NCI-H1048 (cell line): ENCODE measurements at places on chromosomes 4 and X.

DNA sequence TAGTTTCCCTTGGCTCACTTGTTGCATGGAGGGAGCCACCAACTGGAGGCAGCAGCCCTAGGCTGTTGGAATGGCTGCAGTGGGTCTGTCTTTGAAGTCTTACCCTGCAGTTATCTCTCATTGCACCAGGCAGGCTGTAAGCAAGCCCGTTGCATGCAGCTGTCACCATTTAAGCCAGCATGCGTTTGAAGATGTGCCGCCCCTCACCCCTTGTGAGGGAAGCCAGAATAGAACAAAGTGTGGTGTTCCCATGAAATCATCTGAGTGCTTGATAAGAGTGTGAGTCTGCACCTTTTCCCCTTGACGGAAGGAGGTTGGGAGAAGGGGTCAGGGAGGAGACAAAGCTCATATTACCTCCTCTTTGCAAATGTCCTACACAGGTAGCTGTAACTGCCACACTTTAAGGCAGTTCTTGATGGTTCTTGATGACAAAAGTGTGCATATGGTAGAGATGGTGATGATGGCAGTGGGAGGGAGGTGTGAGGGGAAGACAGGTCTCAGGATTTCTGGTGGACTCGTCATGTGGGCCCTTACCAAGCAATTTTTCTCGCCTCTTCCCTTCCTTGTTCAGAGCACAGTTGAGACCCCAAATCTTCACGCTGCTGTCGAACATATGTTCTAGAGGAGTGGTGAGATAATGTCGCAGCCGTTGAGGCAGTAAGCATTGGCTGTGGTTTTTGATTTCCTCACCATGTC lies 191.4 kb upstream of the LEF1 start:
- DNase-seq: no peak

- DNase-seq: no peak
Measured at GRCh38 chr4:165844161-165844560, 28.9 kb upstream of the TLL1 start.

DNA sequence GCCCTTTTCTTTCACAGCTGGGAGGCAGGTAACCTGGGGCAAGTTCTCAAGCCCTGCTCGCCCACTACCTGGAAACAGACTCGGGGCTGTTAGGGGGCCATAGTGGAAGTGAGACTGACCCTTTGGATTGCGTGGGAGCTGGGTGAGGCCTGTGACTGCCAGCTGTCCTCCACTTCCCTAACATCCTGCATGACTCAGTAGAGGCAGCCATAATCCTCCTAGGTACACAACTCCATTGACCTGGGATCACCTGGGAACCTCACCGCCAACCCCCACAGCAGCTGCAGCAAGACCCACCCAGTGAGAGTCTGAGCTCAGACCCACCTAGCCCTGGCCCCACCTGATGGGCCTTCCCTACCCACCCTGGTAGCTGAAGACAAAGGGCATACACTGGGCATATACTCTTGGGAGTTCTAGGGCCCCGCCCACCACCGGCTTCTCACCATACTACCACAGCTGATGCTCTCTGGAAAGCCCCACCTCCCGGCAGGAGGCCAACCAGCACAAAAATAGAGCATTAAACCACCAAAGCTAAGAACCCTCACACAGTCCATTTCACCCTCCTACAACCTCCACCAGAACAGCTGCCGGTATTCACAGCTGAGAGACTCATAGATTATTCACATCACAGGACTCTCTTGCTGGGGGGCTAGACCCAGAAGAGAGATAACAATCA lies 61.1 kb upstream of the DCTD start:
- DNase-seq: no peak

GRCh38 chr4:124903995-124904722 lies 191.6 kb upstream of the ANKRD50 start:
- no peak for DNase-seq

GRCh38 chr4:89000844-89001360 lies 56.1 kb downstream of the FAM13A start:
- DNase-seq: peak; percentile 7

DNA sequence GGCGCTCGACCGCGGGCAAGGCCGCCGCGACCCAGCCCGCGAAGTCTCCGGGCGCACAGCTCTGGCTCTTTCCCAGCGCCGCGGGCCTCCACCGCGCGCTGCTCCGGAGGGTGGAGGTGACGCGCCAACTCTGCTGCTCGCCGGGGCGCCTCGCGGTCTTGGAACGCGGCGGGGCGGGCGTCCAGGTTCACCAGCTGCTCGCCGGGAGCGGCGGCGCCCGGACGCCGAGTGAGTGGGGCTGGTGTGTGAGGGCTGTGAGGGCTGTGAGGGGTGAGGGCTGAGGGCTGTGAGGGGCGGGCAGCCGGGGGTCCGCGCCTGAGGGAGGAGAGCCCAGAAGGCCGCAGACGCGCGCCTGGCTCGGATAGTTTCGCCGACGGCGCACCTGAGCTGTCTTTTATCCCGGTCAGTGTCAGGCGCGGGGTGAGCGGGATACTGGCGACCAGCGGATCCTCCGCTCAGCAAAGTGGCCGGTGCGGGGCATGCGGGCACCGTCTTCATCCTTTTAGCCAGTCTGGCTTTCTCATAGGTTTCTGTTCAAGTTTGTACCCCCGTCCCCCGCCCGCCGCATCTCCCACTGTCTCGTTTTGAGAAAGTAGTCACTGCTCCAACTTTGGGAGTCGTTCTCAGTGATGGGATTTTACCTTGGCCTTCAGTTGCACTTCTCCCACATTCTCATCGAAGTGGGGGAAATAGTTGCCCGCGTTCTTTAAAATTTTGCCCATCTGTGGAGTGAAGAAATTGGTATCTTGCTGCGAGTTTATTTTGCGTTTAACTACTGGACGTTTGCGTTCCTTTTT lies 586 bp downstream of the HERC5 start:
- no peak for DNase-seq

DNA sequence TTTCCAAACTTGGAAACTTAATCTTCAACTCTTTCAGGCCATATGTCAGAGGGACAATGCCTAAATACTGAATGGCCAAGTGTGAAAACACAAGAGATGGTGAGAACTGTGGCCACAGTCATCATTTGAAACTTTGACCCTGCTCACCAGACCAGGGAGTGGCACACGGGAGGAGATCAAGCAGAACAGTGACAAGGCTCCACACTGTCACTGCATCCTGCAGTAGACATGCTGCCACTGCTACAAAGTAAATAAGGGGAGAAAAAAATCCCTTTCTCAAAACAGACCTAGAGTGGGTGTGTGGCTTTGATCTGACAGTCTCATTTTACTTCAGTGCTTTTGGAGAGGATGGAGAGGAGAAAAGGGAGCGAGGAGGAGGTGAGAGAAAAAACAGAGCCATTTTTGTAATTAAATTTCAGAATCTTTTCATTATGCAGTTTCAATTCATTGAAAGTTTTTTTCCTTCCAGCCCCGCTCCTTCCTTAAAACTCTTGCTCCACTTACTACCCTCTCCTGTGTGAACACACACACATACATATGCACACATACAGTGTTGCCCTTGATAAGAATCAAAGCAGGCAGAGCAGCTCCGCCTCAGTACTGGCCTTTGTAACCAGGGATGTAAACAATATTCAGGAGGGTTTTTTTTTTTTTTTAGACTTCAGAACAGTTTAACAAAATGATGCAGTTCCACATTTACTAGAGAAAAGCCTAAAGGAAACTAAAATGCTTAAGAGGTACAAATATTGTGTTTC lies 34.4 kb downstream of the NEXMIF start:
- no peak for DNase-seq

GRCh38 chr4:72661830-72662229 lies 92.8 kb upstream of the ADAMTS3 start:
- DNase-seq: no peak

DNA sequence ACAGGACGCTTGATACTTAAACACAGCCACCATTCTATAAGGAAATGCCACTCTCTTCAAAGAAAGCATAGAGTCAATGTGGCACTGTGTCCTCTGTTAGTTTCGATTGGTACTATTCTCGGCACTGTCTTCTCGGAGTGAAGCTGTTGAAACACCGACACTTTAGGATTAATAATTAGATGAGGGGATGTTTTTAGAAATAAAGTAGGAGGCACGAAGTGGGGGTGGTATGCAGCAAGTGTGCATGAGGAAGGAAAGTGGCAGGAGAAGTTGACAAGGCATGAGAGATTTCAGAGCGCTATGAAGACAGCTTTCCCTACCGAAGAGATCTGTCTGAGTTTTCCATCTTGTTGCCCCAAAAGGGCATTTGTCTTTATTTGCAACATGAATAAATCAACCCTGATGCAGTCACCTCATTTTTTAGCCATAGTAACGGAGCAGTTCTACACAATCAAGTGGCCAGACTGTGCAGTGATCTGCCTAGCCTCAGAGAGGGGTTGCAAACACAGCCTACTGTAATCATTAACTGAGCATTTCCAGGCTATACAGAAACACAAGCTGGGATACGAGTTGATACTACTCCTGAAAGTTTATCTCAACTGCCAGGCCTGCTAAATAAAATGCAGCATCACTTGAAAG lies 8.3 kb downstream of the GPRIN3 start:
- DNase-seq: no peak

GRCh38 chr4:33133723-33134122 lies 2413.6 kb downstream of the PCDH7 start:
- no peak for DNase-seq

DNA sequence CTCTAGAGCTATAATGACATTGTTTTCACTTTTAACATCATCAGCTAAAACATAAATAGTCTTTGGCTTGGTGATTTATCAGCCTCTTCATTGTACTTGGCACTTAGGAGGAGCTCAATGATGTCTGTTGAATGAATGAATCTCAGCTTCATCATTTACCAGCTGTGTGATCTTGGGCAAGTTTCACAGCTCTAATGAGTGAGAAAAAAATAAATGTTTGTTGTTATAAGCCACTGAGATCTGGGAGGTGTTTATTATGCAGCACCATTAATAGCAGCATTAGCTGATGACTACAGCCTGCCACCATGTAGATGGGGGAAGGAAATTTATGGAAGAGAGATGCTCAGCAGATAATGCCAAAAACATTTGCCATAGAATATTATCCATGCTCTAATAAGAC lies 63.6 kb upstream of the C1QTNF7 start:
- no peak for DNase-seq

DNA sequence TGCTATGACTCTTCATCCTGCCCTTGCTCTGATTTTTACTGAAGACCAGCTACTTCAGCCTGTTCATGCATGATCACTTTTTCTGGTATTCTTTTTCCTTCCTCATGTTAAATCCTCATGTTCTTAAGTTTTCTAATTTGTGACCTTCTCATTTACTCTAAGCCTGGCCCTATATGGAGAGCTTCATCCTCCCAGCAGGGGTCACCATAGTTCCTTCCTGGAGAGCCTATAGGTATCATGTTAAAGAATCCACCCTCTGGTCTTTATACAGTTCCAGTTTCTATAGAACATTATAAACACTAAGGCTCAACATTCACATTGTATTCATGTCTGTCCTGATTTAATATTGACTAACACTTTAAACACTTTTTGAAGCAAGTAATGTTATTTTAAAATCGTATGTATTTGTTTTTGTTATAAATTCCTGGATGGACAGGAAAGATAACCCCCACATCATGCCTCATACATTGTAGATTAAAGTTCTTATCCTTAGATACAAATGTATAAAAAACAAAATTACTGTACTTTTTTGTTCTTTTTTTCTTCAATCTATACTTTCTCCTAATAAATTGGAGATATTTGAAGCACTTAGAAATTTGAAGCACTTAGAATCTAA lies 53.8 kb upstream of the OTUD4 start:
- DNase-seq: no peak

- peak; percentile 19 for DNase-seq
Measured at GRCh38 chr4:87150498-87151261, 69.7 kb downstream of the KLHL8 start.

GRCh38 chr4:7854697-7855370 lies 84.8 kb downstream of the AFAP1 start:
- DNase-seq: no peak

- no peak for DNase-seq
Measured at GRCh38 chr4:2591189-2591588, 54.7 kb downstream of the FAM193A start.

- no peak for DNase-seq
Measured at GRCh38 chr4:40458683-40459082, 123.5 kb downstream of the CHRNA9 start.

GRCh38 chr4:142721187-142721586 lies 124.9 kb downstream of the INPP4B start:
- DNase-seq: no peak

GRCh38 chr4:165294907-165295306 lies 32.6 kb upstream of the MSMO1 start:
- no peak for DNase-seq

DNA sequence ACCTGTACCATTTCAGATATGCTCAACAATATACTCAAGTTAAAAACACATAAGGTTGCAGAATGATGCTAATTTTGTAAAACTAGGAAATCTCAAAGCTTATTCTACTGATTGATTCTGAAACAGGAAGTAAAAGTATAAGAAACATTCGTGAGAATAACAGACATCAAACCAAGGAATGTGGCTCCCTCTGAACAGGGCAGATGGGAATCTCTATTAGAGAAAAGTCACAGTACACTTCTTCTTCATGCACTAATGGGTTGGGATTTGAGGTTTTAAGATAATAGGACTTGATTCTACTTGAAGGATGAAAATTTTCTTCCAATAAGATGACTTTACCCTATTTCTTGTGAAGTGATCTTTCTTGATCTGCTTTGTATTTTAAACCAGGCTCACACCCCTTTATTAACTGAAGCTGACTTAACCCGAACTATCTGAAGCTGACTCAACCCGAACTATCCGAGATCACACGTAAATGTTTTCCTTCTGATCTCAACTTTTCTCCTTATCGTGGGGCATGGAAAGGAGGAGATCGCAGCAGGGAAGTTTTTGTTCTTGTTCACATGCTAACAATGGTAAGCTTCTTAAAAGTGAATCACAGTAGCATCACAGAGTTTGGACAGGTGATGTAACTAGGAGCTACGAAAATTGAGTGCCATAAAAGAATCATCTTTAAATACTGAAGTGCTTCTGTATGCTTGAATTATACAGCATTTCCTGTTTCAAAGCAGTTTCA lies 363.1 kb upstream of the ZFP42 start:
- DNase-seq: no peak

- DNase-seq: no peak
Measured at GRCh38 chr4:177033135-177033534, 240.4 kb upstream of the VEGFC start.

GRCh38 chrX:10902001-10902400 lies 209.1 kb upstream of the HCCS start:
- DNase-seq: no peak

- no peak for DNase-seq
Measured at GRCh38 chrX:117895418-117895817, 221.2 kb downstream of the KLHL13 start.

DNA sequence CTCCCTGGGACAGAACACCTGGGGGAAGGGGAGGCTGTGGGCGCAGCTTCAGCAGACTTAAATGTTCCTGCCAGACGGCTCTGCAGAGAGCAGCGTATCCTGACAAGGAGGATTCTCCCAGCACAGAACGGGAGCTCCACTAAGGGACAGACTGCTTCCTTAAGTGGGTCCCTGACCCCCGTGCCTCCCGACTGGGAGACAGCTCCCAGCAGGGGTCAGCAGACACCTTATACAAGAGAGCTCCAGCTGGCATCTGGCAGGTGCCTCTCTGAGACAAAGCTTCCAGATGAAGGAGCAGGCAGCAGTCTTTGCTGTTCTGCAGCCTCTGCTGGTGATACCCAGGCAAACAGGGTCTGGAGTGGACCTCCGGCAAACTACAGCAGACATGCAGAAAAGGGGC lies 44.5 kb upstream of the FAAH2 start:
- DNase-seq: no peak
